Activated CD4-positive, alpha-beta T cell treated with anti-CD3 and anti-CD28 coated beads for 36 hours (primary cell): ENCODE measurements at places on chromosomes 11 and 22. TPM values are rescaled to one million over a fixed set of nuclear protein-coding genes. Genes with fewer than 3 reads are reported as not detected.

DNA sequence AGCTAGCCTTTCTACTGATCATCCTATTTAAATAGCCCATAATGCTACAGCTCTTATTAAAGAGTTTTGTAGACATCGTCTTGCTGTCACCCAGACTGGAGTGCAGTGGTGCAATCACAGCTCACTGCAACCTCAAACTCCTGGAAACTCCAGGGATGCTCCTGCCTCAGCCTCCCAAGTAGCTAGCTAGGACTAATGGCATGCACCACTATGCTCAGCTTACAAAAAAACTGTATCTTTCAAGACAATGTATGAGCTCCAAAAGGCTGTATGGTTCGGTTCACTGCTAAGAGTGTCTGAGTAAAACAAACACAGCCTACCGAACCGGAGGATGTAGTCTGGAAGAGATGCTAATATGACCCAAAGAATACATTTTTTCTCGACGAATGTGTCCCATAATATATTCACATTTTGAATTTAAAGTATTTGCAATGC, 2.6 kb downstream of the TAF1D start:
- DNase-seq = no peak

GRCh38 chr22:27886843-27887151, 32.3 kb downstream of the PITPNB start:
- DNase-seq = no peak

GRCh38 chr11:121654843-121655536, 202.2 kb upstream of the SORL1-AS1 start:
- DNase-seq = no peak

DNA sequence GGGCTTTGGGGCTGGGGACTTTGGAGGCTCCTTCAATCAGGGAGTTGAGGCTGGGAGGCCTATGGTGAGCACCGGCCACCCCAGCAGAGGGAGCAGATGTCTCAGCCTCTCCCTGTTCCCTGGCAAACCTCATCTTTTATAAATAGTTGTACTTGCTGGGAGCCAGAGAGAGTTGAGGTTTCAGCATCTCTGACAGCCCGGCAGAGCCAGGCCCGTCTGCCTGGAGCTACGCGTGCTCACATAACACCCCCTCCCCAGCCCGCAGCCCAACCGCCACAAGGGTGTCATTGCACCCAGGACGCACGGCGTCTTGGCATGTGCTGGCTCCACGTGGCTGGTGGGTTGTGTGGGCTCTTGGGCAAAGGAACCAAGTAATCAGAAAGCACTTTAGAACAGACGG, 127.1 kb downstream of the CHST1 start:
- no peak for DNase-seq

DNA sequence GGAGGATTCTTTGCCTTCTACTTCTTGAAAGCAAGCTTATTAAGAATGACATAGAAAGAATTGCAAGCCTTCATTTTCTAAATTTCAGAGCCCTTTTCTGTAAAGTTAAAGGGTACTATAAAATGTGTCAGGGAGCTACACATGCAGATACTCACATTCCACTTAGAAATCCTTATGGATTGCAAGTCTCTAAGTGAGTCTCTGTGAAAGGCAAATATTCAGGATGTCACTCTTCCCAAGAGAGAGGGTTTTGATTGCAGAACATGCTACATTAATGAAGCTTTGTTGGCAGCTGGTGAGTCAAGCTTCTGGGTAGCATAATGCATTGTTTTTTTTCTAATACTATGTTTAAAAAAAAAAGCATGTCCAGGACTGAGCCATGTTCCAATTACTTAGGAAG, 369.2 kb downstream of the DCDC1 start:
- DNase-seq = no peak

Gene TRPC6
- not detected for total RNA-seq
